CD4-positive, alpha-beta T cell treated with Interferon alpha-2 for 1 hour (primary cell): ENCODE measurements at places on chromosomes 4 and X.

- peak; percentile 57 for DNase-seq
These were observed 53.8 kb downstream of the ZFYVE28 start for GRCh38 chr4:2364654-2365053.

- no peak for DNase-seq
These were observed 21.7 kb downstream of the LRPAP1 start for GRCh38 chr4:3510481-3510880.

DNA sequence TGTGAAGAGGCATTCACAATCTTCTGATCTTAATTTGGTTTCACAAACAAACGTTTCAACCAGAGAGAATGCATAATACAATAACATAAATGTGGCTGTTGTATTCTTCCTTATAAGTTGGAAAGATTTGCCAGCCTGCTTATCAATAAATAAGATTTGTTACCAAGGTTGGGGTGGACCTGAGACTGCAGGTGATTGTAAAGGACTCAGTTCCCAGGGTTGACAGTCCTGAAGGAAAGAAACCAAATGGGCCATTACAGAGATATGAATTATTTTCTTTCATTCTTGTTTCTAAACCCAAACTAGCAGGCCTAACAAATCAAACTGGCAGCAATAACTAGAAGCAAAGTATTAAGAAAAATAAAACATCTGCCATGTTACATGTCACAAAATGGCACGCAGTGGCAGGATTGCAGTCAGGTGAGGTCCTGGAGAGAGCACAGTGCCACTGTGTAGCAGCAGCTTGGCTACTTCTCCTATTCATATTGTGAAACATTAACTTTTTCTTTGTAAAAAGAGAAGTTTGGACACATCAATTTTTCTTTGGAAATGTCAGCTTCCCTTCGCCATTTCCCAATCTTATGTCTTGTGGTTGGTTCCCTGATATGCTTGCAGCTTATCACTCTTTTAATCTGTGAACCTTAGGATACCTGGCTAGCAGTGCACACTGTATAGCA, 133.8 kb upstream of the EMCN start:
- DNase-seq, result no peak

DNA sequence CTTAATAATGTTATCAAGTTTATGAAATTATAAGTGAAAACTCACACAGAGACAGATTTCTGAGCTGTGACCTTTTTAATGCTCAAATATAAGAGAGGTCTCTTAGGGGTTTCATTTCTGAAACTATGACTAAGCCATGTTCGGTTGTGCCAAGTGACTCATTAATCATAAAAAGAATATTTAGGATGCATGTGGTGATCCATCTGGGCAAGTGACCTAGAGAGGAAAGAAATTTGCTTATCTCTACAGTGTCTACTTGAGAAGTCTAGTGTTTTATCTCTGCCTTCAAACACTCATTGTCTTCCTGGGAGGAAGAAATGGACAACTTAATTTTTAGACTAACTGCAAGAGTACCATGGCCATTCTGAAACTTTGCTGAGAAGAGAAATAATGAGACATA, 545.3 kb upstream of the GRID2 start:
- no peak for DNase-seq

- DNase-seq, result no peak
These were observed 504.5 kb upstream of the FRG1 start for GRCh38 chr4:189436207-189436606.

DNA sequence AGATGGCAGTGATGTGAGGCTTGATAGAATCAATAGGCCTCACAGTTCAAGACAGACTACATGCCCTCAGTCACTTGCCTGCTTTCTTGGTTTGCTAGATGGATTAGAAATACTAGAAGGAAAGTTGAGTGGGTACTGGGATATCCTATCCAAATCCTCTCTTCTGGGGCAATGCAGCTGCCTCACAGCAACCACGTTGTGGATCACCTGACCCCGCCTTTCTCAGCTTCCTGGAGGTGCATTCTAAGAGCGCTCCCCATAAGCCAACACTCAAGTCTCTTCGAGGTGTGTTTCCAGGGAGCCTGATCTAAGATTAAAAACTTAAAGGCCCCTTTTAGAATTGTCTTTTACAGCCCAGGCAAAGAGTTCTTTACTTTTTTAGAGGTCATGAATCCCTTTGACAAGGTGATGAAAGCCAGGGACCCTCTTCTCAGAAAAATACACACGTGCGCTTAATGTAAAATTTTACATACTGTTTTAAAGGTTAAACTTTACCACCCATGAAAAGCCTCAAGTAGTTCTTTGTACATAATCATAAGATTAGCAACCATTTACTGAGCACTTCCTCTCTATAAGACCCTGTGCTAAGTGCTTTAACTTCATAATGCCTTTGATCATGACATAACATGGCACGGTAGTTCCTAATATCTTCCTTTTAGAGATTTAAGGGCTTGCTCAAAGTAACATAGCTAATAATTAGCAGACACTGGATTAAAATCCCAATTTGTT, 840 bp upstream of the RPL34 start:
- DNase-seq, result no peak

- DNase-seq, result no peak
These were observed 85.1 kb downstream of the SLC9A7 start for GRCh38 chrX:46673620-46674359.

DNA sequence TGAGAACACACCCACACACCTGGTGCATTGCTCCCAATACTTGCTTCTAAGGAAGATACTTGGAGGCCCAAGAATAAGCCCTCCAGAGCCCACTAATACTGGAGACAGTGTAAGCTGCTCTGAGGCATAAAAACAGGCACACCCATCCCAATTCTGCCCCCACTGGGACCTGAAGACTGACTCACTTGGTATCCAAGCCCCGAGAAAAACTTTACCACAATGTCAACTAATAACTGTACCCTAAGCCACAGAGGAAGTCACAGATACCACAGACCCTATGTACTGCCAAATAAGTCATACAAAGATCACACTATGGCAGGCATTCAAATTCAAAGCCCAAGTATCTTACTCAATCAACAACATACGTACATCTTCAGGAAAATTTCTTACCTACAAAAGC, 398.2 kb upstream of the SPANXN1 start:
- DNase-seq, result no peak

- DNase-seq, result no peak
These were observed 158.2 kb upstream of the MAP3K15 start for GRCh38 chrX:19673375-19674040.

DNA sequence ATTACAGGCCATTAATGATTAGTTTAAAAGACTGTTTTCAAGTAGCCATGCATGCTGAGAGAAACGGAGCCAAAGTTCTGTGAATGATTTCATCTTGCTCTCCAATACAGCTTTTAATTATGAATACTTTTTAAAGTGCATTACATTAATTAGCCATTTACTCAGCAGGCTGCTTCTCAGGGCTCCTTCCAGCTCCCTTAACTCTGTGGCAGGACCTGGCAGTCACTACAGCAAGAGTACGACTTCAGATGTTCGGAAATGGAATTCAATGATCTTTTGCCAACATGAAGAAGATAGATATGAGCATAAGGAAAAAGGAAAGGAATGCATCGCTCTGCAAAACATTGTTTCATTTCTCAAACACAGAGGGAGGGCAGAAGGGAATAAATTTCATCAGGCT, 987.2 kb downstream of the PDHA2 start:
- no peak for DNase-seq

GRCh38 chr4:123190176-123190575, 206.4 kb upstream of the SPRY1 start:
- no peak for DNase-seq

DNA sequence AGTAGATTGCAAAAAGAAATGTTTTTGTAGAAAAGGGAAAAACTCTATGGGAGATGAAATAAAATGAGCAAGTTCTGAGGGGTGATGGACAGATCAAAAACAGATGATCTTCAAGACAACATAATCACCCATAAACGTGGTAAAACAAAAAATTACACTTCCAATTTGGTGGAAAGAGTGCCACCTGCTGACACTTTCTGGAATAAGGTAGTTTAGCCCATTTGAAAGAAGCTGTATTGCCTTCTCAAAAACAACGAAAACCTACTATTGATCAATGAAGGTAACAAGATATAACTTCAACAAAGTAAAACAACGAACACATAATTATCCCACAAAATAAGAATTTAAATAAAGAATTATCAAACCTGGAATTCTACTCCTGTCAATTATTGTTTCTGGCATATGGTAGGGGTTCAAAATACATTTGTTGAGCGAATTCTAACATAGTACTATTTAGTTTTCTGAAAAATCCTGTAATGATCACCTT, 2.5 kb downstream of the COQ2 start:
- DNase-seq, result peak; percentile 82

GRCh38 chr4:87316961-87317360, 5.7 kb downstream of the HSD17B13 start:
- no peak for DNase-seq

- no peak for DNase-seq
These were observed 12.4 kb upstream of the VEGFC start for GRCh38 chr4:176805155-176805554.

- no peak for DNase-seq
These were observed 104.6 kb downstream of the TNIP2 start for GRCh38 chr4:2651546-2651945.

DNA sequence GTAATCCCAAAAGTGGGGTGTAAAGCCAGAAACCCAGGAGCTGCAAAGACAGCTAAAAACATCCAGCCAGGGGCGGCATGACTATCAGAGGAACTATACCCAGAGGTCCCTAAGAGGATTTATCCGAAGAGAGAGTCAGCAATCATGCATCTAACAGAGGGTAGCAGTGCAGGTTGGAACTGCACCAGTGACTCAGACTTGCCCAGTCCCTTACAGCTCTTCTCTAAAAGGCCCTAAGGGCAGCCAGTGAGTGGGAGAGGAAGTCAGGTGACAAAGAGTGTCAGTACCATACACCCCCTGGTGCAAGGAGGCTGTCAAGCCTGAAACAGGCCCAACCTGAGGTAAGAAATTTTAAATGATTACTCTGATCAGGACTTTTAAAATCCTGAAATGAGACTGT, 88.1 kb downstream of the CAMK2D start:
- peak; percentile 25 for DNase-seq

- no peak for DNase-seq
These were observed 162.1 kb upstream of the EMCN start for GRCh38 chr4:100679926-100680325.

GRCh38 chr4:139959396-139959795, 194.6 kb downstream of the MAML3 start:
- DNase-seq, result no peak

GRCh38 chrX:103919270-103919637, 43.2 kb upstream of the TMSB15B start:
- no peak for DNase-seq

DNA sequence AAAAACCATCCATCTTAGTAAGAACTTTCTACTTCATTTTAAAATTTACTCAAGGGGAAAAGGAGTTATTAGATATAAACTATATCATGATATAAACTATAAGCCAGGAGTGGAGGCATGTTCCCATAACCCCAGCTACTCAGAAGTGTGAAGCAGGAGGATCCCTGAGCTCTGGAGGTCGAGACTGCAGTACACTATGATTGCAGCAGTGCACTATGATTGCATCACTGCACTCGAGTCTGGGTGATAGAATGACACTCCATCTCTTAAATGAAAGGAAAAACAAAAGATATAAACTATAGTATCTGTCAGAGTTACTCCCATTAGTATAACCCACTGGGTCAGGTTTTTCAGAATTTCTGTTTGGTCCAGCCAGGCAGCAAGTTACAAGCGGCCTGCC, 47.6 kb downstream of the RPS3A start:
- no peak for DNase-seq

GRCh38 chrX:101759000-101759399, 99.3 kb upstream of the ARMCX2 start:
- peak; percentile 5 for DNase-seq

DNA sequence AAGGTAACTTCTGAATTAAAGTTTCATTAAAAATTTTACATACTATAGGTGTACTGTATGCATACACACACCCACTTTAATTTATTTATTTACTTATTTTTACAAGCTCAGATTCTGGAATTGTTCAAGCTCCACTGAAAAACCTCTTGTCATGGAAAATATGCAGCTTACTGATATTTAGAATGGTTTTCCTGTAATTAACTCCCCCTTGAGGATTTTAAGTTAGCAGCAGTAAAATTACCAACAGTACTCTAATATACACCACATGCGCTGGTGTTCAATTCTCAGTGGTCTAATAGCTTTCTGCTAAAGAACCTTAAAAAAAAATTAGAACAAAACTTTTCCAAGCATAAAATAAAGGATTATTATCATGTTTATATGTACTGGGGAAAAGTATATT, 12.0 kb downstream of the MAB21L2 start:
- no peak for DNase-seq

- DNase-seq, result no peak
These were observed 161.0 kb downstream of the CPEB2 start for GRCh38 chr4:15163284-15163645.

DNA sequence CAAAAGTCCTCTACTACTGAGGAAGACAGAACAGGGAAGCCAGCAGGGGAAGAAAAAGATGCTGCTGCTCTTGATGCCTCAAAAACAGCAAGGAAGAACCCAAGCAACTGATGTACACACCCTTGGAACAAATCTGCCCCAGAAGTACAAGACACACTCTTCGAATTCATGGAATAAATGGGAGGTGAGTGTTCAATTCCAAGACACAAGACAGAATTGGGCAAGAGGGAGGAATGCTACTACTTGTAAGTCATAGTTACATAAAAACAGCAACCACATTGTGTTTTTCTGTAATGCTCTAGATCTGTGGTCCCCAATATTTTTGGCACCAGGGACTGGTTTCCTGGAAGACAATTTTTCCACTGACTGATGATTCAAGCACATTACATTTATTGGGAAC, 58.0 kb upstream of the H2AZ1 start:
- DNase-seq, result no peak

DNA sequence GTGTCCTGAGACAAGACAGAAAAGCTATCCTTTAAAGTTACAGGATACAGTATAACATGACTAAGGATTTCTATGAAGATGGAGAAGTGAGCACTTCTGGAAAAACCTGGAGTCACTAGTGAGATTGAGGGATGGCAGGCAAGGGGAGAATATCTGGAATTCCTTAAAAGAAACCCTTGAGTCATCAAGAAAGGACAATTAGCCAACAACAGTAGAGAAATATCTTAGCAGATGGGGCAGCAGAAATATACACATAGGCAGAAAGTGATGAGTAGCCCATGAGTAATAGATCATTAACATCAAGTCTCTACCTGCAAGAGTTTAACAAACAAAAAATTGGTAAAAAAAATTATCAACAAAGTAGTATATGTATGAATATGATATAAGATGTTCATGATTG, 858.8 kb upstream of the FRG1 start:
- DNase-seq, result no peak

DNA sequence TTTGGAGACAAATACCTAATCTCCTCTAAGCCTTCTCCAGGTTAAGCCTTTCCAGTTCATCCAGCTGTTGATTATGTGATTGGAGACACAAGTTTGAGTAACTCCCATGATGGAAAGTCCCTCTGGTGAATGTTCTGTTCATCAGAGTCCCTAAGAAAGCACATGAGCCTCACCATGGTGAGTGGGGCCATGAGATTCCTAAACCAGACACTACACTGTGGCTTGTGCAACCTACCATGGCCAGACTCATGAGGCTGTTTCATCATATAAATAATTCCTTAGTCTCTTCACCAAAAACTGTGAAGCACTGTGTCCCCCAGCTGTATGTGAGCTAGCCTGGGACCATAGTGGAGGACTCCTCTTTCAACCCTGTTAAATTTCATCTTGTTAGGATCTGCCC, 14.4 kb downstream of the PKD2 start:
- DNase-seq, result no peak

GRCh38 chrX:54633641-54634040, 103.6 kb downstream of the GNL3L start:
- DNase-seq, result no peak
